ENCODE measurements at places on chromosomes 2 and 18.

DNA sequence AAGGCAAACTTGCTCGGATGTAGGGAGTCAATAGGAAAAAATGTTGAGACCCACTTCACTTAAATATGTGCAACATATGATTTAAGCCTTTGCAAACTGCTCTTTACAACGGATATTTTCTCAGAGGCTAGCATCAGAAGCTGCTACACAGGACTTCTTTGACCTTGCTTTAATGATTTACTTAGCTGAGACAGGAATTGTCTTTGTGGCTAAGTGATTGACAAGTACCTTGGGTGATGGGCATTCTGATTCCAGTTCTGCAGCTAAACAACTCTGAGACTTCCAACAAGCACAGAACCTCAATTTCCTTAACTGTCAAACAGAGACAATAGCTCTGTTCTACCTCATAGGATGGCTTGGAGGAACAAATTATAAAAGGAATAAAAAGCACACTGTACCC, 150.2 kb downstream of the NCKAP5 start:
- no peak for DNase-seq

GRCh38 chr2:189841019-189841418, 56.8 kb downstream of the PMS1 start:
- DNase-seq = no peak

- DNase-seq = no peak
Measured at GRCh38 chr18:48093104-48093503, 162.6 kb upstream of the SMAD2 start.

GRCh38 chr2:109136542-109136941, 7.5 kb downstream of the SH3RF3 start:
- no peak for DNase-seq

DNA sequence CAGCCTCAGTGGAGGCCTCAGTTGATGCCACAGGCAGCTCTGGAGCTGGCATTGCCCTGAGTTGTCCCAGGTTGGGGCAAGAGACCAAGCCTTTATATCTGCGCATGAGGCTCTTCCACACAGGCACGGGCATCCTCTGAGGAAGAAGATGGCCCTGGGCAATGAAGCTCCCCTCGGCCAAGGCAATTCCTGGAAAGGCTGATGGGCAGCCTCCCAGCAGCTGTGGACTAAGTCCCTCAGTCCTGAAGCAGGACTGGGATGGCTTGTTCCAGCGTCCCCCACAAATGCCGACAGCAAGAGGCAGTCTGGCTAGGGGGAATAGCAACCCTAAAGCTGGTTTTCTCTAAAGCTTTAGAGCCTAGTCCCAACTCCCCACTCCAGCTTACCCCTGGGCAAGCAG, 90.0 kb downstream of the TFCP2L1 start:
- DNase-seq = no peak

DNA sequence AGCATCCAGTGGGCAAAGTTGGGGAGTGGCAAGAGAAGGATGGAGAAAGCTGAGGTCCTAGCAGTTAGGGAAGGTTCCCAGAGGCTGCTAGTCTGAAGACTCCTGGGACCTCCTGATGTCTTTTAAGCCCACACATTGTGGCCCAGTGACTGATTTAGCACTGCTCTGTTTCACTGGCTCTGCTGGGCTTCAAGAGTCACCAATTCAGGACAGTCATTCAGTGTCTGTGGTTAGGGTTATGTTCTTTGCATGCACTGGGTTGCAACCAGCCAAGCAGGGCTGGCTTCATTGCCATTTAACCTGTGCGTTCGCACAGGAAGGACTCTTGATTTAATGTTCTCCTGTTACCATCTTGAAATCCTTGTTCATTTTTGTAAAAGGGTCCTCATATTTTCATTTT, 199.2 kb downstream of the ICOS start:
- DNase-seq = no peak

- DNase-seq = no peak
Measured at GRCh38 chr2:222319586-222320435, 21.0 kb upstream of the PAX3 start.

DNA sequence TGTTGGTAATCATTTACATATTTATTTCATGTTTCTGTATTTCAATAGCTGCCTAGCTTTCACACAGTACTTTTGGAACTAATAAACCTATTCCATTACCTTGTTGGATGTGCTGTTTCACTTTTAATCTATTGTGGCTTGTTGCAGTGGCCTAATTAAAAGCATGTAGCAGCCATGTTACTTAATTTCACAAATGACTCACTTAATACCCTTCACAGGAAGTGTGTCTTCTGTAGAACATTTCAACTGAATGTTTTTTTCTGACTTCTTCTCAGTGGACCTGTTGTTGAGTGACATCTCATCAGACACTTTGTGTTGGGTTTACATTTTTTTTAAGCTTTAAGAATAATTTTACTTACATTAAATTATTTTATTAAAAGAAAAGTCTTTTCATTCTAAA, 260.5 kb upstream of the THUMPD2 start:
- DNase-seq = no peak

DNA sequence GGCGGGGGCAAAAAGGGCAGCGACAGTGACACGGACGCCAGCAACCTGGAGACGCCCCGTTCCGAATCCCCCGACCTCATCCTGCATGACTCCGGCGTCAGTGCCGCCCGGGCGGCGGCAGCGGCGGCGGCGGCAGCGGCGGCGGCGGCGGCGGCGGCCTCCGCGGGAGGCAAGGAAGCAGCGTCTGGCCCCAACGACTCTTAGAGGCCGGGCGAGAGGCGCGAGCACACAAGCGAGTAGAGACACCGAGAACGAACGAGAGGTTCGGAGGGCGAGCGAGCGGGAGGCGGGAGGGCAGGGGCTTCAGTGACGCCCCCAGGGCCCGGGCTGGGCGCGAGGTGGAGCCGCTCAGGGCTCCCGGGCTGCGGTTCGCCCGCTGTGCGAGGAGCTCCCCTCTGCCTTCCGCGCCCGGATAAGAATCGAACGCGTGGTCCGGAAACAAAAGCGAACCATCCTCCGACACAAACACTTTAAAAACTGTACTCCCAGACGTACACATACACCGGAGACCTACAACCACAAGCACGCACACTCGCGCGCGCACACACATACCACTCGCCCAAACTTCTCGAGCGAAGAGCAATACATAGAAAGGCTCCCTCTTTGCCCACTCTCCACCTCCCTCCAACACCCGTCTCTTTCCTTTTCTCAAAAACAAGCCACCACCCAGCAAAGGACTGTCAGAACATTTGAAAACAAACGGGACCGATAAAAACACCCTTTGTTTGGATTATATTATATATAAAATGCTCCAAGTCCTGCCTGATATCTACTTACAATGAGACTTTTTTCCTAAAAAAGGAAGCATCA, 2.8 kb downstream of the SP9 start:
- peak; percentile 34 for DNase-seq

DNA sequence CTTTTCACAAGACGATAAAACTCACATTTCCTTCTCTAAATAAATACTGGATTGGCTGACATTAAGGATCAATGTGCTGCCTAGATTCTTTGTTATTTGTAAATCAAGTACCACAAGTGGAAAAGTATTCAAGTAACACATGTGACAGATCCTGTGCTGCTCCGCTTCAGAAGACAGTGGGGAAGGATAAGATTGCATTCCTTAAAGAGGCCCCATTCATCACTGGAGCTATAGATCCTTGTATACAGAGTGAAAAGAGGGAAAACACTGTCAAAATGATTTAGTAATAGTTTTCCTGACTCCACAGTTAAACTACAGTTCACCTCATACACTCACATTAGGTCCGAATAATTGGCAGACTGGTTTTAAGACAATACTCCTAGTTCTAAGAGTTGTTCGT, 108.0 kb upstream of the CSRNP3 start:
- DNase-seq = no peak

- no peak for DNase-seq
Measured at GRCh38 chr2:57330447-57330846, 716.2 kb upstream of the VRK2 start.

GRCh38 chr18:10508591-10508990, 17.2 kb upstream of the NAPG start:
- no peak for DNase-seq

GRCh38 chr2:121355488-121355887, 70.5 kb upstream of the TFCP2L1 start:
- no peak for DNase-seq

- no peak for DNase-seq
Measured at GRCh38 chr18:58005885-58006523, 38.0 kb upstream of the NEDD4L start.

DNA sequence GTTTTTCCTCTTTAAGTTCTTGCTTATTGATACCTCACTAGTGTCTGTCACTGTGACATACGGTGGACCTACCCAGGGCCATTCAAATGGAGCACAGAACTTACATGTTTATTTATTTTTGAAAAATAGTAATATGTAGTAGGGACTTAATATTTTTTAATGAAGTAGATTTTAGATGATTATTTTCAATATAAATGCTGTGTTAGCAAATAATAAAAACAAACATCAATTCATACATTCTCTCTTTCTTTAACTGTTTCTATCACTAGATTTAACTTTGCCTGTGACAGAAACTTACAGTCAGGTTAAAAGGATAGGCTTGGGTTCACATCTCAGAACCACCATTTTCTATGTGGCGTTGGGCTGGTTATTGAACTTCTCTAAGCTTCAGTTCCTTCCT, 184.4 kb upstream of the RASGRP3 start:
- DNase-seq = no peak

- no peak for DNase-seq
Measured at GRCh38 chr2:231228223-231228622, 29.8 kb downstream of the ARMC9 start.

GRCh38 chr2:241412144-241412543, 56.1 kb downstream of the FARP2 start:
- DNase-seq = no peak

DNA sequence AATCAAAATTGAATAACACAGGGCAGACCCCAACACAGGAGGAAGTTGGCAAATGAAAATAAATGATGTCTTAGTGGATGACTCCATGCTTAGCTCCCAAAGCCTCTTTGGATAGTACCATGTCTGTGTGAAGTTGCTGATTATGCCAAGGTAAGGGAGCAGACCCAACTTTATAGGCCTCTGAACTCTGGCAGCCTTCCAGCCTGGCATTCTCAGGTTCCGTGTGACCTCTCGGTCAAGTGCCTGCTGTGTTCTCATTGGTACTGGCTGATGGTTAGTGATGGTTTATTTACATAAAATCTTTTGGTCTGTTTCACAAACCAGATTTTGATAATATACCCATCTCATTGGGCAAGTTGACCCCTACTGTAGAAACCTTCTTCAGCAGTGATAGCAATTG, 112.2 kb upstream of the TTC39C start:
- no peak for DNase-seq

DNA sequence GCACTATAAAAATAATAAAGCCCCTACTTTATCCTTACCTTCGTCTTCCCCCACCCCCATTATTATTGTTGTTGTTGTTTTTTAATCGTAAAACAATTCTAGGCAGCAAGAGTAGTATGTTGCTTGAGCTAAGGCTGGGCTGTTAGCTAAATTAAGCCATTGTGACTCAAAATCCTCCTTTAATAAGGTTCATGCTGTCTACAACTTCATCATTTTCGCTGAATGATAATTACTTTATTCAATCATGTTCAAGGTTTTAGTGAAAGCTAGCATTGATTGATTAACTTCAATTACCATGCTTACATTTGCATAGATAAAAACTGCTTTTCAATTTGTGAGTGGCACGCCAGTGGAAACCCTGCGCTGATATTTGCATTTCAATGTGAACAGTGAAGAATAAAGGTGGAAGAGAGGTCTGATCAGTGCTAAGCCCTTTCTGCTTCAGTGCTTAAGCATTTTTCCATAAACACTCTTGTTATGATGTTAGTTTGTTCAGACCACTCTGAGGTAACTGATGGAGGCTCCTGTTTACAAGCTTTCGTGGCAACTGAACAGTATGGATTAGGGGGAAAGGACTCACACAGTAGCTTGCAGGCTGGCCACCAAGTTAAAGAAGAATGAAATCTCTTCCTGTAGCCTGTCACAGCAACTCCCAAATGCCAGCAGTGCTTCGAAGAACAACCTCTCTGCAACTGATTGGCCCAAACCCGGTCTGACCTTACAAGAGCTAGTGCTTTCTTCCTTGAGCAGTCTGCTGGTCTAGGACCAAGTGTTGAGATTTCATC, 156.8 kb downstream of the GPD2 start:
- DNase-seq = no peak

GRCh38 chr18:38971881-38972280, 1406.3 kb upstream of the CELF4 start:
- no peak for DNase-seq

DNA sequence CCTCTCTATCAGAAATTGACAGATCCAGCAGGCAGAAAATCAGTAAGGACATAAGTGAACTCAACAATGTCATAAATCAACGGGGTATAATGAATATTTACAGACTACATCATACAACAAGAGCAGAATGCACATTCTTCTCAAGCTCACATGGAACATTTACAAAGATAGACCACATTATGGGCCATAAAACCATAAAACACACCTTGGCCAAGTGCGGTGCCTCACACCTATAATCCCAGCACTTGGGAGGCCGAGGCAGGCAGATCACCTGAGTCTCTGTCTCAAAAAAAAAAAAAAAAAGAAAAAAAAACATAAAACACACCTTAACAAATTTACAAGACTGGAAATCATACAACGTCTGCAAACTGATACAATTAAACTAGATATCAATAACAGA, 36.7 kb downstream of the FBXO15 start:
- no peak for DNase-seq

DNA sequence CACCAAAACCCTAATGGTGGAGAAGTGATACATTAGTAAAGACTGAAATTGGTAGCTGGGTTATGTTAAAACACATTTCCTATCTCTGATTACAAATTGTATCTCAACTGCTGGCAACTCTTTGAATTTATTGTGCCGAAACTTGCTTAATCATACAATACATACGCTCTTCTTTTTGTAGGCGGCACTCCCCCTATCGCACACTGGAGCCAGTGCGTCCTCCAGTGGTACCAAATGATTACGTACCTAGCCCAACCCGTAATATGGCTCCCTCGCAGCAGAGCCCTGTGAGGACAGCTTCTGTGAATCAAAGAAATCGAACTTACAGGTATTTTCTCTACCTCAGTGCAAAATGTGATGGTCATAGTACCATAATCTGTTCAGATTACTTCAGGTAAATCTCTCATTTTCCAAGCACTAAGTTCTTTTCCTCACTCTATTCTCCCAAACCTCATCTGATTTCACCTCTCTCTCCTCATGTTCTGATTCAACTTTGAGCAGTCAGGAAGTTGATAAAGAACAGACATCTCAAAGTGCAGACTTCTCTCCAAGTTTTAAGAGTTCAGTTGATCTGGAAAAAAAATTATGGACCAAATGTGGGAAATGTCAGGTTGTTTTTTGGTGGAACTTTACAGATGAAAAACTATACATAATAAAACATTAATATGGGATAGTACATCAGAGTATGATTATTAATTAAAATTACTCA, 66.5 kb downstream of the ABI2 start:
- DNase-seq = no peak

DNA sequence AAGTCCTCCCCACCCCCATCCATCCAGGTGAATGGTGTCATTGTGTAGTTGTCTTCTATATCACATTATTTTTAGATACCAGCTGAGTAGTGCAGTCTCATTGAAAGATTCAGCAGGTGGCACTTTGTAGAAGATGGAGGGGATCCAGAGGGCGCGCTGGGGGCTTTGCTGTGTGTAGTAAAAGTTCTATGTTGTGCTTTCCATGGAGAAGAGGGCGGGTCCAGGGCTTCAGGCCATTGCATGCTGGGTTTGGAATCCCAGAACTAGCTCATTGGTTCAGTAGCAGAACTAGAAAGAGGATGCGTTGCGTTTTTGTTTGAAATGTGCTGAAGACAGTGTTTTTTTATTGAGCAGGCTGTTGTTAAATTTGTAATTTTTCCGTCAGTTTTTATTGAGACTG, 120.0 kb downstream of the MAP4K4 start:
- no peak for DNase-seq

- DNase-seq = no peak
Measured at GRCh38 chr18:27185025-27185763, at the start of gene CHST9. TSS of gene CHST9 (minus strand) at chr18:27185308. CDS start at chr18:27142809, 42,499 bp downstream.
